ENCODE measurements at places on chromosomes 2 and 18.
A peak's percentile ranks its signal among the peaks of the same experiment; 100 is the strongest.

- no peak for DNase-seq
Observed at GRCh38 chr2:176158855-176159662, 2.0 kb downstream of the HOXD3 start.

DNA sequence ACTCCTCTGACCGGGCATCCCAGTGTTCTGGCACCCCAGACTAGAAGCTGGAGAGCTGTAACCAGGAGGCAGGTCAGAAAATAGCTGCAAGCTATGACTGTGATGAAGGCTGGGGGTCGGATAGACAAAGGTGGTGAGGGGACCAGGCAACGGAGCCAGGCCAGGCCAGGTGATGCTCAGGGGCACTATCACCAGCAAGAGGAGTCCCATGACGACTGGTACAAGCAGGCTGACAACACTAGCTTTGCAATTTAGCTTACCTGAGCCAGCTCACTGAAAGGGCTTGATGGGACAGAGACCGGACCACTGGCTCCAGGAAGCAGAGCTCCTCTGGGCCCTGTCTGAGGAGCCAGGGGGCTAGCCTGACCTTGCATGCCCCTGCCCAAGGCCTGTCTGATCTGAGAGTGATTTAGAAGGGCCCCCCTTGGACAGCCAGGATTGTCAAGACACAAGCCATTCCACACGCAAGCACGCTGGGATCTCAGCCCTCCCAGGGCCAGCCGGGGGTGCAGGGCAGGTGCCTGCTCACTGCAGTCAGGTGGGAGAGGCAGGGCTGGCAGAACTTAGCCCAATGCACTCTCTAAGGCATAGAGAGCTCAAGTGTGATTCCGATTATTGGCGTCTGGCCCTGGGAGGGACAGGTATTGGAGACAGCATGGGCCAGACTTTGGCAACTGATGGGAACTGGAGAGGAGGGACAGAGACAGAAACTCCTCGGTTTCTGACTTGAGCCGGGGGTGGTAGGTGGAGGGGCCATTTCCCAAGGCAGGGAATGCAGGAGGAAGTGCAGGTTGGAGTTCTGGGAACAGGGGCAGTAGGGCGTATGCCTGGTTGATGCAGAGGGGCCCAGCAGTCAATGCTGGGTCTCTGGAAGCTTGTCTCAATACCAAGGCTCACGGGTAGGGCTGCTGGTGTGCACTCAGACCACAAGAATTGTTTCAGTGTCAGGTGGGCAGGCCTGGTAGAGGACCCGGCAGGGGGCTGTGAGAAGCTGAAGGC lies 47.7 kb downstream of the MYO7B start:
- DNase-seq, result no peak

DNA sequence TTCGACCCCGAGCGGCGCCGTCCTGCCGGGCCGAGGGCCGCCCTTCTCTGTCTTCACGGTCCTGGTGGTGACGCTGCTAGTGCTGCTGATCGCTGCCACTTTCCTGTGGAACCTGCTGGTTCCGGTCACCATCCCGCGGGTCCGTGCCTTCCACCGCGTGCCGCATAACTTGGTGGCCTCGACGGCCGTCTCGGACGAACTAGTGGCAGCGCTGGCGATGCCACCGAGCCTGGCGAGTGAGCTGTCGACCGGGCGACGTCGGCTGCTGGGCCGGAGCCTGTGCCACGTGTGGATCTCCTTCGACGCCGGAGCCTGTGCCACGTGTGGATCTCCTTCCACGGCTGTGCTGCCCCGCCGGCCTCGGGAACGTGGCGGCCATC lies 45.0 kb downstream of the DDX18 start:
- DNase-seq, result no peak

DNA sequence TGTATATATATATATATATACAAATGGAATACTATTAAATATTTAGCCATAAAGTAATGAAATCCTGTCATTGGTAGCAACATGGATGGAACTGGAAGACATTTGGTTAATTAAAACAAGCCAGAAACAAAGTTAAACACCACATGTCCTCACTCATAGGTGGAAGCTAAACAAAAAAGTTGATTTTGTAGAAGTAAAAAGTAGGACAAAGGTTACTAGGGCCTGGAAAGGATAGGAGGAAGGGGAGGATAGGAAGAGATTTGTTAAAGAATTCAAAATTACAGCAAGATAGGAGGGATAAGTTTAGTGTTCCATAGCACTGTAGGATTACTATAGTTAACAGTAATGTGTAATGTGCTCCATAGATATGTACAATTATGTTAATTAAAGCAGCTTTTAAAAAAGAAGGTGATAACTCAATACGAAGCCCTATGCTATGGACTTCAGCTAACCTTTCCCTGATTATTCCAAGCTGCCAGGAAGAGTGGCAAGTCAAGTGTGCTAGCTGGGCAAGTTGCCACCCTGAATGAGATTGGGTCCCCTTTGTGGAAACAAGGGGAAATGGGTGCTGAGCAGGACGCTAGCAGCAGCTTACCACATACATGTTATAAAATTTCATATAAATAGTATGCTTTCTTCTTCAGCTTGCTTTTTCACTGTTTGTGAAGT lies 12.3 kb downstream of the MERTK start:
- no peak for DNase-seq

- peak; percentile 46 for DNase-seq
Observed at GRCh38 chr2:201254081-201254730, 6.1 kb upstream of the CASP8 start.

GRCh38 chr2:48635786-48636185 lies 18.1 kb downstream of the GTF2A1L start:
- no peak for DNase-seq

GRCh38 chr2:85933753-85934594 lies 45.2 kb upstream of the ST3GAL5 start:
- peak; percentile 87 for DNase-seq

GRCh38 chr2:14632133-14632936 lies at the start of gene LRATD1:
TSS of gene LRATD1 (plus strand) at chr2:14632717. CDS start at chr2:14633980, 1,263 bp downstream.
- DNase-seq, result no peak

GRCh38 chr2:43088143-43089073 lies 138.0 kb downstream of the ZFP36L2 start:
- DNase-seq, result no peak

DNA sequence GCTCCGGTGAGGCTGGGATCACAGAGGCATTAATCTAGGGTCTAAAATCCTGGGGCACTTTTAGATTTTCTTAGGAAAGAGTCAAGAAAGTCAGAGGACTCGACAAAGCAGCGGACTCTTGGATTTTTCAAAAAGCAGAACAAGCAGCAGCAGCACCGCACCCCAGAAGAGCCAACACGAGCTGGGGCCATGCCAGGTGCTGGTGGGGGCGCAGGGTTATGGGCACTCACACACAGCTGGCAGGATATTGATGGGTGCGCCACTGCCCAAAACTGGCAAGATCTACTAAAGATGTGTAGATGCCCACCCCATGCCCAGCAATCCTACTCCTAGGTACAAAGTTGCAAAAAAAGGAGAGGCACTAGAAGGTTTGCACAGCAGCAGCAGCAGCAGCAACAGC lies 33.9 kb upstream of the SEMA4C start:
- DNase-seq, result no peak

DNA sequence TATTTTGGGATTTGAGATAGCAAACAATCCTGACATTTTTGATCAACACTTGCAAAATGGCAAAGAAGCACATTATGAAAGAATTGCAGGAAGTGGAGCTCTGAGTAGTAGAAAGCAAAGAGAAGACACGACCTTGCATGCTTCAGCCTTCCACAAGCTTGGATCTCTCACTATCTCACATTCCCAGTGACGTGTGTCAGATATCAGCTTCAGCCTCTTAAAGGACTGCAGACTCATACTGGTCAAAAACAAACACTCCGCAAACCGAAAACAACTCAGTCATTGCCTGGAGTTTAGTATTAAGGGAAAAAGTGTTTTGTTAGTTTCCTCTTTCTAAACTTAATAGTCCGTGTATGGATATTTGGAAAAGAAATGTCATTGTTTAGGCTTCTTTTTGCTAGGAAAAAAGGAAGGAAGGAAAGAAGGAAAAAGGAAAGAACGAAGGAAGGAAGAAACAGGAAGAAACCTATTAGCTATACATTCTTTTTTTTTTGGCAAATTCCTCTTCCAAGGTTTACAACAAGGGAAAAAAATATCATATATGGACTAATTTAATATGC lies 32.6 kb upstream of the SLC40A1 start:
- no peak for DNase-seq

GRCh38 chr2:51559026-51559425 lies 527.1 kb upstream of the NRXN1 start:
- no peak for DNase-seq

DNA sequence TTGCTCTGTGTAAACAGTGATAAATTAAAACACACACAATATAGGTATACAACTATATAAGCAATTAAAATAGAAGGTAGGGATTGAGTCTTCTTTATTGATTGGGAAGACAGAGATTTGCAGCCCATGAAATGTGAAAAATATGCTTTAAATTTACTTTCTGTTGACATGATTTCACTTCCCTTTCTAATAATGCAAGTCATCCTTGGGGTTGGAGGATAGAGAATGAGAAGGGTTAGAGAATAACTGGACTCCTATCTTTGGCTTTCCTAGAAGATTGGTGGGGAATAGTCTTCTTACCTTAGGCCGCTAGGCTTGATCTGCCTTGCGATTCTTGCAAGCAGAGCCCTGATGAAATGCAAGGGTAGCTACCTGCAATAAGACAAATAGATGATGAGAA lies 339.8 kb downstream of the NYAP2 start:
- no peak for DNase-seq

DNA sequence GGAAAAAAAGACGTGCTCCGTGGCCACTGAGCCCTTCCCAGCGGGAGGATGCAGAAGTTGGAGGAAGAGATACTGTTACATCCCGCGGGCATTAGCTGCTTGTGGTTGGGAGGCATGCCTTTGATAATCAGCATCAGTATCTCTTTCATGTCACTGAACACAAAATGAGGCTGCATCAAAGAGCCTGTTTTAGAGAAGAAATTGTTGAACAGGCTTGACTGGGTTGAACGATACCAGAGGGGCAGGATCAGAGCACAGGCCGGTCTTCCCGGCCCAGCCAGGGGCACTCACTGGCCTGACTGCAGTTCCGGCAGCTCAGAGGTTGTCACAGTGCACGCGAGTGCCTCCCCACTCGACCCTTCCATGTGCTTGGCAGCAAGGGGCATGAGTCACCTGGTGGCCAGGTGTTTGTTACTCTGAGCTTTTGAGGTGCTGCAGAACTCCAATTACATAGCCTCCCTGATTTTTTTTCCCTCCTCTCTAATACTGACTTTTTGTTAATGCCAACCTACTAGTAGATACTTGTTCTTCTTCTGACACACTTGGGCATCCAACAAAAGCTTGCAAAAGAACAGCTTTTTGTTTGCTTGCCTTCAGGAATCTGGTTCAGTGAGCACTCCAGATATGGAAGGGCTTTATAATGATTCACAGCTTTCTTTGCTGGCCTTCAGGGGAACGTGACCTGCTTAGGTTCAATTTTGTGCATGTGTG lies 121.6 kb downstream of the VAPA start:
- no peak for DNase-seq

- DNase-seq, result no peak
Observed at GRCh38 chr2:121663434-121663833, 14.2 kb upstream of the CLASP1 start.

DNA sequence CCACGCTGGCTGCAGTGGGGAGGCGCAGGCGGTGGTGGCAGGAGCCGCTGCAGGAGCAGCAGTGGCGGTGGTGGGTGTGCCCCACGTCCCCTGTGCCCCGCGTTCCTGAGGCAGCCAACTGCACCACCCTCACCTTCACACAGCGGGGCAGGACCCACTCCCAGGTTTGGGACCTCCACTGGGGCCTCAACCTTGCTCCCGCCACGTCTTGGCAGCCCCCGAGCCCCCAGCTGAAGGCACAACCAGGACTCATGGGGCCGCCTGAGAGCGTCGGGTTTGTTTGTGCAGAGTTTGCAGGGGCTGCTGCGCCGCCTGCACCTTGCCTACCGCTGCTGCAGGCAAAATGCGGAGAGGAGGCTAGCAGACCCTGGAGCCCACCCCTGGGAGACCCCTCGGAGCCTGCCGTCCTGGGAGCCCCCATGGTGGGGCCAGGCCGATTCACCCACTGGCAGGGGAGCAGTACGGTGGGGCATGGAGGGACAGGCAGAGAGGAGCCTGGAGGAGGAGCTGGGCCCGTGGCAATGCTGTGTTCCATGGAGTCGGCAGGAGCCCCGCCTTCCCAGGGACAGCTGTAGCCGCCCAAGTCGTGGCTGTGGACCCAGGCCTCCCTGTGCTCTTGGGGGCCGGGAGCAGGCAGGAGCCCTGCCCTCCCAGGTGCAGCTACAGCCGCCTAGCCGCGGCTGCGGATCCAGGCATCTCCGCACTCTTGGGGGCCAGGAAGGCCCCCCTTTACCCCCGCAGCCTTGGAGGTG lies 14.7 kb upstream of the EML6 start:
- DNase-seq, result no peak

DNA sequence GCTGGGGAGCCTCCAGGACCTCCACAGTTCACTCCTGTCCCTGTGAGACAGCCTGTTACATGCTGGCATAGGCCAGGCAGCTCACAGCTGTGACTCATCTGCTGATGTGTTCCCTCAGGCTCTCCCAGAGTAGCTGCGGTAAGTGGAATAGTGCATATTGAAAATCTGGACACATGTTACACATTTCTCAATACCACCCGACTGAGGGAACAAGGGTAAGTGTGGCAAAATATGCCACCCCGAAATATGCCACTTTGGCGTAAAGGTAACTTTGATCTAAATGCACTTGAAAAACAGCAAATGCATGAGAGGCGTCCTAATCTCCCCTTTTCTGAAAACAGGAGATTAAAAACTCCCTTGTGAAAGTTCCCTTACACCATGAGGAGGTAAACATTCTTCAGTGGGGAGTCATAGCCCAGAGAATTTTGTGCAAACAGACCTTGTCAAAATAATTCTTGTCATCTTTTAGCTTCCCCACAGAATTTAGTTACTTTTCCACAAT lies 557.9 kb downstream of the CCDC85A start:
- peak; percentile 84 for DNase-seq

DNA sequence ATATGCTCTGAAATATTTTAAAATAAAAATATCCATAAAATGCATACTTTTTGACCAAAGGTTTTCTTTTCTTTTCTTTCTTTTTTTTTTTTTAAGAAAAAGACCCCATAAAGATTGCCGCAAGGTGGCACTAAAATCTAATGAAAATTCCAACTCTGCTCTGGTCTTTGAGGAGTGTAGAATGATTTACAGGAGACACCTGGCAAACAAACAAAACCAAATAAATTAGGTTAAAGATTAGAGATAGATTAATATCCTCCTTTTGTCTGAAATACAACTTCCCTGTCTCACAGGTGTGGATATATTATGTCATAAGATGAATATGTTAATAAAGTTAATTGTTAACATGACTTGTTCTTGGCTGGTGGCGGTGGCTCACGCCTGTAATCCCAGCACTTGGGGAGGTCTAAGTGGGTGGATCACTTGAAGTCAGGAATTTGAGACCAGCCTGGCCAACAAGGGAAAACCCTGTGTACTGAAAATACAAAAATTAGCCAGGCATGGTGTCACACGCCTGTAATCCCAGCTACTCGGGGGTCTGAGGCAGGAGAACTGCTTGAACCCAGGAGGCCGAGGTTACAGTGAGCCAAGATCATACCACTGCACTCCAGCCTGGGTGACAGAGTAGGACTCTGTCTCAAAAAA lies 3.5 kb upstream of the RHOB start:
- DNase-seq, result peak; percentile 93

- no peak for DNase-seq
Observed at GRCh38 chr2:204885747-204886146, 340.5 kb downstream of the PARD3B start.

GRCh38 chr2:98637401-98638147 lies 29.2 kb downstream of the UNC50 start:
- no peak for DNase-seq

- no peak for DNase-seq
Observed at GRCh38 chr2:30359644-30360167, 87.3 kb upstream of the LCLAT1 start.
